Activated naive CD4-positive, alpha-beta T cell treated with anti-CD3 and anti-CD28 coated beads for 36 hours (primary cell): ENCODE measurements at places on chromosomes 2 and 18.

DNA sequence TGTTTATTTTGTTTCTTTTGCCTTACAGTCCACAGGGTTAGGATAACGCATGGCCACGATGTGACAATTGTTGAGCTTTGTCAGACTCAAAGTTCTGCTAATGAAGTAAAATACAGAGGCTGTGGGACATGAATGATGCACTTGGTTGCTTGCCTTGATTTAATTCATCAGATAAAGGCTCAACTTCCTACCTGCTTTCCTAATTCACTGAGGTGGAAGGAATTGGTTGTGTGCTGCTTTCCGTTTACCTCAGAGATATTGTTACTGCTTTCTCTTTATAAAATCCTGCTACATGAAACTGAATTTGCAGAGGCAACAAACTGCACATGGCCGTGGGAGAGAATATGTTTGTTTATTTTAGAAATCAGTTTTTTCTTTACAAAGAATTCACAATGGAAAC, 6.6 kb downstream of the RIT2 start:
- no peak for DNase-seq

DNA sequence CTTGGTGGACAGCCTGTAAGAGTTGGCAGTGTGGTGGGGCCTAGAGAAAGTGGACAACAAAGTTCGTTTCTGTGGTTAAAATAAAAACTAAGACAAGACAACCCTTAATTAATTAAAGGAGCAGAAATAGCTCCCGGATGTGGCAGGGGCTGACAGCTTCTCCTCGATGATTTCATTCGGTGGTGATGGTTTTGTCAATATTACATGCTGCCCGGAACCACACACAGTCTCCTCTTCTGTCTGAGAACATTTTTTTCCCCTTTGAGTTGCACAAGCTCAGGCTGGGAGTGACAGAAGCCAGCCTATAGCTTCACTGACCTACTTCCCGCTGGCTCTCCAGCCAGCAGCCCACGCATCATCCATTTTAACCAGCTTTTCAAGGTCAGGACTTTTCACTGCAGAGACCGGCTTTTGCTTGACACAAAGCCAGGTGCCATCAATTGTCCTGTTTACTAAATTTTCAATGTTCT, 378.8 kb downstream of the SLC4A3 start:
- no peak for DNase-seq

DNA sequence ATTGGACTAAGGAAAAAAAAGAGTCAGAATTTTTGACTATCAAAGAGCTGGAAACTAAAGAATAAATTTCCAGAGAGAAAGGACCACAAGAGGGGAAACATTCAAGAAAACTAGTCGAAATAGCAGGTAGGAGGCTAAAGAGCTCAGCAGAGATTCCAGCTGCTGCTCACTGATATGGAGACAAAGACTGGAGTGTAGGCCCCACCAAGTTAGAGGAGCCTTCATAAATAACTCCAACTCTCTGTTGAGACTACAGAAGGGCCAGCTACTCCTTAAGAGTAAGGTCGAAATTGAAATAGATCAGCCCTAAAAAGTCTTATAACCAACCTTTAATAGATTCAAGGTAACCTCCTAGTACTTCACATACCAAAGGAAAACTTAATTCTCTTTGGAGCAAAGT, 31.1 kb downstream of the SS18 start:
- DNase-seq: no peak

- no peak for DNase-seq
Observed at GRCh38 chr2:161400076-161400475, 16.0 kb upstream of the TBR1 start.

- no peak for DNase-seq
Observed at GRCh38 chr2:80298954-80299353, 5.6 kb downstream of the LRRTM1 start.
